Effector memory CD4-positive, alpha-beta T cell (primary cell): ENCODE measurements at places on chromosomes 11 and 22.

- DNase-seq: no peak
These were observed 28.4 kb downstream of the YAP1 start for GRCh38 chr11:102138670-102139069.

GRCh38 chr22:50528682-50529415 lies 963 bp downstream of the TYMP start:
- no peak for DNase-seq

DNA sequence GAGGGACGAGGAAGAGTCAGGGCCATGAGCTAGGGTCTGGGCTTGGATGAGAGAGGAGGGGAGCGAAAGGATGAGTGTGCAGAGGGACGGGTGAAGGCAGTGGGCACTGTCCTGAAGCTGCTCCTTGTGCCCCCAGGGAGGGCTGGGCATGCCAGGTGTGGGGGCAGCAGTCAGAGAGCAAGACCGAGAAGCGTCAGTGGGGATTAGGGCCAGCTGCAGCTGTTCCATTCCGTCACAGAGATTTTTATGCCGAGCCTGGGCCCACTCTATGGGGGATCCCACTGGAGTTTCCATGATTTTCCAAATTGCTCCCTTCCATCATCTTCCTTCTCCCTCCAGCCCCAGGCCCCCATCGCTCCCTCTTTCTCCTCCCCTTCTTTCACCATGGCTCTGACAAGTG lies 93.2 kb downstream of the NECTIN1 start:
- DNase-seq: no peak

- DNase-seq: no peak
These were observed 17.9 kb downstream of the ART5 start for GRCh38 chr11:3623767-3624458.

DNA sequence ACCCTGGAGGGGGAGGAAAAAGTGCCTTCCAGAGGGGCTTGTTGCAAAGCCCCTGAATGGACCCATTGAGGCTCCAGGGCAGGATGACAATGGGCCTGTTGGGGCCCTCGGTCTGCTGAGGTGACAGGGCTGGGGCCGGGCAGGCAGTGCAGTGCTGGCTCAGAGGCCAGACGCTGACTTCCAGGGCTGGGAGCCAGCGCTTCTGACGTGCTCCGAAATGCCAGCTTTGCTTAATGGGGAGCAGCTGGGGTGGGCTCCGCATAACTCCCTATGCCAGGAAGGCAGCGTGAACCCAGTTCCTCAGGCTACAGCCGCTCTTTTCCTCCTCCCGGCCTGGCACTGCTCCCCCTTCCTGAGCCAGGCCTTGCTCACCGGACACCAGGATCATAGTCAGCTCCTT lies 17.7 kb downstream of the NAV2 start:
- no peak for DNase-seq

- DNase-seq: no peak
These were observed 542 bp downstream of the TSSK2 start for GRCh38 chr22:19131685-19132015.

DNA sequence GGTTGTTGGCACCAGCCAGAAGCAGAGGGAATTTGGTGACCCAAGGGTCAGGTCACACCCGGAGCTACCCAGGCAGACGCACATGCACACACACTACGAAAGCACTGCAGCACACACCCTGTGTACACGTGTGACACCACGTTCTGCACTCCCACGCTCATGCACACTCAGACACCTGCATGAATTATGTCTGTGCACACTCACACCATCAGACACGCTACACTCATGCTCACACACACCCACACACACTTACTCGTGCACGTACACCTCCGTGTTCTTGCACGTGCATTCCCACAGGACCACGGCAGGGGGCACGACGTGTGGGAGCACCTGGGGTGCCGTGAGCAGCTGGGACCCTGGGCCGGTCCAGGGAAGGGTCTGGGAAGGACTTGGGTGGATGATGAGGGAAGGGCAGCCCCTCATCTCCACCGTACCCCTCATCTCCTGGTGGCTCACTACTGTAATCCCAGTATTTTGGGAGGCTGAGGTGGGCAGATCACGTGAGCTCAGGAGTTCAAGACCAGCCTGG lies 20.8 kb upstream of the GAL start:
- no peak for DNase-seq

GRCh38 chr11:12182302-12182675 lies 71.9 kb downstream of the MICAL2 start:
- no peak for DNase-seq

GRCh38 chr11:131137046-131137445 lies 220.8 kb upstream of the SNX19 start:
- no peak for DNase-seq

GRCh38 chr22:47166033-47166404 lies 403.6 kb downstream of the TBC1D22A start:
- DNase-seq: no peak

DNA sequence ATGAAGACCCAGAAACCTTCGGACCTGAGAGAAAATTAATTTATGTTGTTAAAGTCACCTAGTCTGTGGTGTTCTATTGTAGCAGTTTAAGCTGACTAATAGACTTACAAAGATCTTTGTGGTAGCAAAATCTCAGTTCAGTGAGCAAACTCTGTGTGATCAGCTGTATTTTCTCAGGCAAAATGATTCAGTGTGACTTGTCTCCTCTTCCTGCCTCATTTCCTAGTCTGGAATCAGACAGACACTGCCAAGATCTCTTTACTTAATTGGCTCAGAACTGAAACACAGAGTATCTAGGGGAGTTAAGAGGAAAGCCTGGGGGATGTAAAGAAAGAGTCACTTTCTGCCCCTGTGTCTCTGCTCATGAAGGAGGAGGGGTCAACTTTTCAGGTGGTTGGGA lies 564.7 kb downstream of the KCNA4 start:
- no peak for DNase-seq

- no peak for DNase-seq
These were observed 51.7 kb upstream of the NUP160 start for GRCh38 chr11:47899801-47900200.

- DNase-seq: no peak
These were observed 34.1 kb downstream of the HORMAD2 start for GRCh38 chr22:30114361-30114760.

DNA sequence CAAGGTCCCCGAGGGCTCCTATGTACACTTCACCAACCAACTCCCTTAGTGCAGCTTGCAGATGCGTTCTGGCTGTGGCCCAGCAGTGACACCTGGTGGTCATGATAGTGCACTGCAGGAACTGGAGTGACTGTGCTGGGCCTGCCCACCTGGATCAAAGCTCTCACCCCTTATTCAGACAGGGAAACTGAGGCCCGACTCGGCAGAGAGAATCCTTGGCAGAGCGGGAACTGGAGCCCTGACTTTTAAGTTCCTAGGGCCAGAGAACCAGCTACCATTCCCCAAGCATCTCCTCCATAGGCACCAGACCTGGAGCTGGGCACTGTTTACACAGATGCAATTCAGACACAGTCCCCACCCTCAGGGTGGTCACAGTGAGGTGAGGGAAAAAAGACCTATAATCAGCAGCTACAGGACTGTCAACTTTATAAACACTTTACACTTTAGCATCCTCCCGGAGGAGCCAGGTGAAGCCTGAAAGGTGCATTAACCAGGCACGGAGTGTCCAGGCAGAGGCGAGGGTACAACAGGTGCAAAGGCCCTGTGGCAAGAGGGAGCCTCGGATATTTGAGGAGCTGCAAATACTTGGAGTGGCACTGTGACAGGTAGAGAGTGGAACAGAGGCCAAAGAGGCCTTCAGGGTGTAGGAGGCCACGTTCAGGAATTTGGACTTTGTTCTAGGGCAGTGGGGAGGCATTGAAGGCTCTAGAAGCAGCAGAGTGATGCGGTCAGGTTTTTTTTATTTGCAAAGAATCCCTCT lies 22.0 kb downstream of the RHBDD3 start:
- peak; percentile 45 for DNase-seq

- DNase-seq: no peak
These were observed 28.3 kb downstream of the TSPAN18 start for GRCh38 chr11:44754876-44755555.

DNA sequence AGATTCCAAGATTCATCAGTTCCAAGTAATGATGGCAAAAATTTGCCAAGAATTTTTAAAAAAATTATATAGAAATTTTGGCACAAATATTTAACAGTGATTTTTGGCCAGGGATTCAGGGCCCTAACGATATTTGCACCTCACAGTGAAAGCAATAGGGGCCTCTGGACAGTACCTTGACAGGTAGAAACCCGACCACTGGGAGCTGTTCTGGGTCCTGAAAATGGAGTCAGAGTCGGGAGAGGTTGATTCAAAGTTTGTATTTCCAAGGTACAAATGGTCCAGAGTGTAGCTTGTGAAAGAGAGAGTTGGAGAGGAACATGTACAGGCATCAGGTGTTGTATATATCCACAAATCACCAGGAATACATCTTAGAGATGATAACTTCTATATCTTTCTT lies 41.6 kb downstream of the MRGPRX2 start:
- no peak for DNase-seq

DNA sequence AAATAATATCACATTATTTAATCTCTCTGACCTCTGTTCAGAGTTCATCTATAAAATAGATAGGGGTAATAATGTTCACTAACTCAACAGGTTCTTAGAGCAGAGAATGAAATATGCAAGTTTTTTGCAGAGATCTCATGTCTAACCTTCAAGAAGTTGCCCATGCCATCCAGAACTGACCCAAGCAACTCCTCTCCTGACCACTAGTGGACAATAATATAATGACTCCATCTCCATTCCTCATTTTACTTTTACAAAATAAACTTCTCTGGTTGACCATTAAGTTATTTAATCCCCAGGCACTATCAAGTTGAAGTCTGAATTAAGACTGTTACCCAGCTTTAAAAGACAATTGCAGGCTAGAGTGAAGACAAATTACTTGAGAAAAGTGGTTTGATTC lies 382.6 kb downstream of the KCNA4 start:
- no peak for DNase-seq

DNA sequence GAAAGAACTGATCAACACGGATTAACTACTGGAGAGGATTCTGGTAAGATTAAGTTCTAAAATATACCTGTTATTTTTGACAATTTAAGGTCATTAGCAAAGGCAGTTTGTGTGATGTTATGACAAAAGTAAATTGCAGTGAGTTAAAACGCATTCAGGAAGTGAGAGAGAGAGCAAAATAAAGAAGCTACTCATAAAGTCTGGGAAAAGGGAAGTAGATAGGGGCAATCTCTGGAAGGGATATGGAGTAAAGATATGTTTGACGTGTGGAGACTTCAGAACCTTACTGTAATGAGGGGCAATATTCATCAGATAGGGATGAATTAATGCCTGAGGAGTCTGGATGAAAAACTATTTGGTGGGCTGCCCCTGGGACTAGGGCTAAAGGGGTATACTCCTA lies 16.8 kb downstream of the OR56B4 start:
- DNase-seq: no peak

GRCh38 chr11:131302836-131303235 lies 67.6 kb upstream of the NTM start:
- no peak for DNase-seq

DNA sequence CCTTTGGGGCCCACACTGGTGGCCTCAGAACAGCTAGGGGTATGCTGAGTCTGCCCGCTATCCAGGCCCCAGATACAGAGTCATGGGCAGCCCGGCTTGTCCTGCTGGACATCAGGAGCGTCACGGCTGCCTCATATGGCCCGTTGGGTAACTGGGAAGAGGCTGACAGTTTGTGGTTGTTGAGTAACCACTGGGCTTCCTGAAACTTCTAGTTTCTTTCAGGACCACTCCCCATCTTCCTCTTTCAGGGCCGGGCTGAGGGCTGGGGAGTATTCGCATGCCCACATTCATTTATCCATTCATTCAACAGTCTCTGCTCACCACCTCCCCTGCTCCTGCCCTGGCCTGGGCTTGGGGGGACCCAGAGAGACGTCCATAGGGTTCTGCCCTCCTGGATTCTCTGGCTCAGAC lies 13.4 kb upstream of the P2RY2 start:
- no peak for DNase-seq

GRCh38 chr22:36221799-36222751 lies 17.3 kb downstream of the APOL2 start:
- peak; percentile 7 for DNase-seq

GRCh38 chr11:61910187-61911127 lies 6.9 kb downstream of the RAB3IL1 start:
- no peak for DNase-seq

GRCh38 chr22:30434843-30435242 lies 9.3 kb downstream of the MTFP1 start:
- DNase-seq: no peak

- no peak for DNase-seq
These were observed at the start of gene B3GAT1 for GRCh38 chr11:134412203-134413042. TSS of gene B3GAT1 (minus strand) at chr11:134412242. CDS start at chr11:134387659, 24,583 bp downstream.

- DNase-seq: no peak
These were observed 36.8 kb downstream of the BARX2 start for GRCh38 chr11:129412494-129412893.
